ENCODE measurements at places on chromosomes 11 and 22.

GRCh38 chr11:44727114-44727372 is 281 bp downstream of the TSPAN18 start:
- DNase-seq = peak; percentile 65

DNA sequence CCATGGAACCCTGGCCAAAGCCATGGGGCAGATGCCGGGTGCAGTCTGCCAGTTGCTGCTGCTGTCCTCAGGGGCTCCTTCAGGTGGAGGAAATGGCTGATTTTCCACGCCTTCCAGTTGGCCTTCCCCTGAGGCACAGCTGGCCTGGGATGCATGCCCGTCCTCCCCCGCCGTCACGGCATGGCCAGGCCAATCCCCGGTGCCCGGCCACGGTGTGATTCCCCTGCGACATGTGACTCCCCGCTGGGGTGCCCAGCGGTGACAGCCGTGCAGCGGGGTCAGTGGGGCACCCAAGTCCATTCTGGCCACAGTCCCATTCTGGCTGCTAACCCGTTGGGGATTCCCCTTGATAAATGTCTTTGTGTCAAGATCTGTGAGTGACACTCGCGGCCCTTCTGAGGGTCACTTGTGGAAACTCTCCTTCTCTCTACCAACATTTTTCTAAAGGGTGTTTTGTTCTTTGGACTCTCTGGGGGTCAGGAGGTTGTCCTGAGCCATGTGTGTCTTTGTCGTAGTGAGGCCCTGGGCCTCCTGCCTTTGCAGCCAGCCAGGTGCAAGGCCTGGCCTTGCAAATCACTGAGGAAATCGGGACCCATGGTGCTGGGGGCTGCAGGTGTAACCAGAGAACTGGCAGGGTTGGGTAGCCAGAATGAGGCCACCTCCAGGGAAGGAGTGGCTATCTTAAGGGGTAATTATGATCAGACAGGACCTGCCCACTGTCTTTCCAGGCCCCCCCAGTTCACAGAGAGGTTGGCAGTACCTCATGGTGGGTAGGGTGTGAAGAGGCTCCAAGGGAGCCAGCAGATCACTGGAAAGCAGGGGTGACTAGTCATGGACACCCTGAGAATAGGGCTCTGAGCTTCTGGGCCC is 37.1 kb downstream of the KCNQ1OT1 start:
- DNase-seq = no peak

DNA sequence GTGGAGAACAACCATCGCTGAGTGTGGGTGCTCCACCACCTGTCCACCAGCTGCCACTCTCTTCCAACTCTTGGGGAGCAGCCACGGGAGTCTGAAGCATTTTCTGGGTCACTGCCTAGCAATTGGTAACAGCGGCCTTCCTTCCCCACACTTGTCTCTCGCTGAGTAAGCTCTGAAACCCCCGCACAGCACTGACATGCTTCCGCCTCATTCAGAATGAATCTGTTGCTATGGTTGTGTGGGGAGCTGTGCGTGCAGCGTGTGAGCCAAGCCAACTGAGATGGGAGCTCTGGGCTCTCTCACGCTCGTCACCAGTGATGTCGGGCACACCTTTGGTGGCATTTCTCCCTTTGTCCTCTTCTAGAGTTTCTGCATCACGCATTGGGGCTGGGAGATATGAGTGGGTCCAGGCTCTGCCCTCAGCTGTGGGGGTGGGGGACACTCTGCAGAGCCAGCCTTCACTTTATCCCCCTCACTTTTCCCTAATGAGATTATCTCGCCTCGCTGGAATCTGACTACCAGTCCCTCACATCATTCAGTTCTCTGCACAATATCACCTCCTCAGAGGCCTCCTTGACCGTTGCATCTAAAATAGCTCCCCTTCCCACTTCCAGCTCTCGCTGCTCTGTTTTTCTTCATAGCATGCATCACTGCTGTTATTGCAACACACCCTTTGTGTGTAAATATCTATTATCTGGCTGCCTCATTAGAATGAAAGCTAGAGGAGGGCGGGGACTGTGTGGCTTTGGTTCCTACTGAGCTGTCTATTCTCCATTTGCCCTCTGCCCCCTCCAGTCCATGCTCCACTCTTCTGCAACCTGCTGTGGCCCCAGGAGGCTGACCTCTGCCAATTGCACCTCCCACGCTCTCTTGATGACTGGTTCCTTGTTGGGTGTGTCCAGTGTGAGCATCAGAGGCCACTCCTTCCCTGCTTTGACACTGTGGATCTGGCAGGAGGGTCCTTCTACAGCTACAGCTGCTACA is 569.9 kb upstream of the CADM1 start:
- peak; percentile 67 for DNase-seq

DNA sequence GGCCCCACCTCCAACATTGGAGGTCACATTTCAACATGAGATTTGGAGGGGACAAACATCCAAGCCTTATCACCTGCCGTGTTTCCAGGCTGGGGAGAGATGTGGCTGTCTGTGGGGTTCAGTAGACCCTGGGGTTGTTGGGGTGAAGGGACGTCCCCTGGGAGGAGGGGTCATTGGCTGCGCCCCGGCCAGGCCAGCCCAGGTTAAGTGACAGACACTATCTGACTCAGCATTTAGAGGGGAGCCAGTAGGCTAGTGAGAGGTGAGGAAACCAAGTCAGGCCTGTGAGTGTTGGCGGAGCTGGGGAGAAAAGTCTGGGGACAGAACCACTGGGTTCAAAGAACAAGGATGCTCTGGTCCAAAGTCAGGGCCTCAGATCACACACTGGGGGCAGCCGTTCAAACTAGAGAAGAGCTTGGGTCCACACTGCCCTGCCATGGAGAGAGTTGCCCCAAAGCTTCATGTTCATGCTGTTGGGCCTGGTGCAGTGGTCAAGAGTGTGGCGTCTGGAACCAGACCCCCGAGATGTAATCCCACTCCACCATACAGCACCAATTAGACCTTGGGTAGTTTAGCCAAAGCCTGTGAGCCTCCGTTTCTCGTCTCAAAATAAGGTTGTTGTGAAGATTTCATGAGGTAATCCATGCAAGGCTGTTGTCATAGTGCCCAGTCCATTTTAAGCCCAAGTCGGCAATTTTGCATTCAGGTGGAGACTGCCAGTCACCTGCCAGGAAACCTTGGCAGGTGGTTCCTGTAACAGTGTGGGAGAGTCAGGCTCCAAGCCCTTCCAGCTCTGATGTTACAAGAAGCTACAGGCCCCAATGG is 1289.6 kb downstream of the TBC1D22A start:
- DNase-seq = no peak

GRCh38 chr11:12581416-12581815 is 92.8 kb upstream of the TEAD1 start:
- DNase-seq = no peak

DNA sequence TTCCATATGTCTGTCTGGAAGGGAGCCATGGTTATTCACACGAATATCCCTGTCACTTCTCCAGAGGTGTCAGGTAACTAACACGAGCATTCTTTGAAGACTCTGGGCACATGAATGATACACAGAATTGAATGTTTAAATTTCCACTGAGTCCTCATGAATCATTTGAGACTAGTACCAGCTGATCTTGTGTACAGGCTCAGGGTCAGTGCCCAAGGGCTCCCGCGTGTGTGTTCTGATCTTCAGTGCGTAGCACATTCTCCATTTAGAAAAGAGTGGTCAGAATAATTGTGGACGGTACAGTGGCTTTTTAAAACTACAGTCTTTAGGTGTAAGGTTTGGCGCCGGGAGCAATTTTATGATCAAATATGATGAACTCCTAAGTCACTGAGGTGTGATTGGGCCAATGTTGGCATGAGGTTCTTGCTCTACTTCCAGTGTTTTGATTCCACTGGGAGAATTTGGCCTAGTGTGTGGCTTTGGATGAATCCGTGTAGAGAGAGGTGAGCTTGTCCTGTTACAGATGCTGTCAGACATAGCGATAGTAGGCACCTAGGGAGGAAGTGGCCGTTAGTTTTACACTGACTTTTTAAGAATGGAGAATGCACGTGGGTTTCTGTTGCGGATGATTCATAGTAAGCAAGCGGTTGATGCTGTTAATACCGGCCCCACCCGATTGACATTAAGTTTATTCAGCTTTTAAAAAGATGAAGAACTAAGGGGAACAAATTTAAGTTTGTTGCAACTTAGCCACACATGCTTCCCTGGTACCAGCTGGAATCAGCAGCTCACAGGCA is 22.2 kb downstream of the NUP50 start:
- DNase-seq = no peak

GRCh38 chr11:126197277-126197939 is 14.0 kb downstream of the RPUSD4 start:
- no peak for DNase-seq

DNA sequence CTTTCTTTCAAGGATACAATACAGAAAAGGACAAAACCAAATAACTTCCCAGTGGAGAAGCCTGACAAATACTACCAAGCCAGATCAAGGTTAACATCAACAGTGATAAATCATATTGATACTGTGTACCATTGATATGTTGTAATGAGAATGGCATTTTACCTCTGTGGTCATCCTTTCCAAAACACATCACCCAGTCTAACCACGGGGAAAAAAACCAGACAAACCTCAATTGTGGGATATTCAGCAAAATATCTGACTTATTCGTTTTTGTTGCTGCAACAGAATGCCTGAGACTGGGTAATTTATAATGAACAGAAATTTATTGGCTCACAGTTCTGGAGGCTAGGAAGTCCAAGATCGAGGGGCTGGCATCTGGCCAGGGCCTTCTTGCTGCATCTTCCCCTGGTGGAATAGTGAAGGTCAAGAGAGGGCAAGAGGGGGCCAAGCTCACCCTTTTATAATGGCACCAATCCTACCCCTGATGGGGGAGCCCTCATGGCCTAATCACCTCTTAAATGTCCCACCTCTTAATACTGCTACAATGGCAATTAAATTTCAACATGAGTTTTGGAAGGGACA is 66.1 kb downstream of the FAM76B start:
- no peak for DNase-seq

- DNase-seq = no peak
These were observed 1422.9 kb downstream of the TBC1D22A start for GRCh38 chr22:48185071-48186055.

DNA sequence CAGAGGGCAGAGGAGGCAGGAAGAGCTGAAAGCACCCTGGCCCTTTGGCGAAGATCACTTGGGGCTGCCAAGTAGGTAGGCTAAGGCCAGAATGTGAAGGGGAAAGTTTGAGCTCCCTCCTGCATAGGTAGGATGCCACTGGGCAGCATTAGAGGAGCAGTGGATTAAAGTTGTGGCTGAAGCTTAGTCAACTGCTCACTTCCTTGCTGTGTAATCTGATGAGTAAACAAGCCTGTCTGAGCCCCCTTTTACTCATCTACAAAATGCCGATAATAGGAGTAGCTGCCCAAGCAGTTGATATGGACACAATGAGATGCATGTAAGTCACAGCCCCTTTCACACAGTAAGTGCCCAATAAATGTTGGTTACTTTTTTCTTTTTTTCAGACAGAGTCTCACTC is 216.4 kb downstream of the MN1 start:
- DNase-seq = no peak

DNA sequence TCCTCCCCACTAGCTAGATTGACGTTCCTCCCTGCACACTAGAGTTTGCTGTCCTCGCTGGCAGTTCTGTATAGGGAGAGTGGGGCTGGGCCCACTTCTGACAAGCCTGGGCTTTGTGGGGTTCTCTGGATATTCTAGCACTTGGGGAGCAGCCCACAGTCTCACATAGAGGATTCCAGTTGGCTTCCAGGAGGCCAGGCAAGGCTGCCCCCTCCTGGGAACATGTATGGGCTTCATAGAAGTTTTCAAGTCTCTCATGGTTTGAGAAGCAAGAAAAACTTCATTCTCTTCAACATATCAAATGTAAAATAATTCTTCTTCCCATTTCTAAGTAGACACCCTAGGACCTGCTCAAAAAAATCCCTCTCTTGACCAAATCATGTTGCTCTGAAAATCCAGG is 87.5 kb downstream of the NAV2 start:
- DNase-seq = no peak

DNA sequence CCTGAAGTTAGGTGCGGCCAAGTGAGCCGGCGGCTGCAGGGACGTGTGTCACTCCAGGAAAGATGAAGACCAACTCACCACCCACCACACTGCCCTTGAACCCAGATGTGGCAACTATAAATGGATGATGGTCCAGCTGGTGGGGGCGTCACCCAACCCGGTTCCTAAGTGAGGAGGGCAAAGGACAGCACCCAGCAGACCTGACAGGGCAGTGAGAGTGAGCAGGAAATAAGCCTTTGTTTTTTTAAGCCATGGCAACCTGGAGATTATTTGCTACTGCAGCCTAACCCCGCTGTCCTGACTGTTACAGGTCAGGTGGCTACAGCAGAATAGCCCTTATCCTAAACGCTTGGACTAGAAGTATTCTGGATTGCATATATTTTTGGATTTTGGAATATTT is 228.9 kb downstream of the CTTN start:
- DNase-seq = no peak

DNA sequence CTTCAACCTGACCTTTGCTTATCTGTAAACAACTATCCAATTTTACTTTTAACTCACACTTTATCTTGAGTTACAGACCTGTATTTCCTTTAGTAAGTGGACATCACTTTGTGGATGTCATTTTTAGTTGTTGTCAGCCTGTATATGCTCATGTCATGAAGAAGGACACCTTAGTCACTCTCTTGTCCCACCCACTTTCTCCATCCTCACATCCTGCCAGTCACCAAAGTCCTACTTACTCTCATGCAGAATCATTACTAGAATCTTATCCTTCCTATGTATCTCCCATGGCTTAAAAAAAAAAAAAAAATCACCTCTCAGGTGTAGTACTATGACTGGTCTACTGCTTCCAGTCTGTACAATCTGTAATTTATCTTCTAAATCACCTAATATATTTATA is 43.3 kb downstream of the SESN3 start:
- no peak for DNase-seq

DNA sequence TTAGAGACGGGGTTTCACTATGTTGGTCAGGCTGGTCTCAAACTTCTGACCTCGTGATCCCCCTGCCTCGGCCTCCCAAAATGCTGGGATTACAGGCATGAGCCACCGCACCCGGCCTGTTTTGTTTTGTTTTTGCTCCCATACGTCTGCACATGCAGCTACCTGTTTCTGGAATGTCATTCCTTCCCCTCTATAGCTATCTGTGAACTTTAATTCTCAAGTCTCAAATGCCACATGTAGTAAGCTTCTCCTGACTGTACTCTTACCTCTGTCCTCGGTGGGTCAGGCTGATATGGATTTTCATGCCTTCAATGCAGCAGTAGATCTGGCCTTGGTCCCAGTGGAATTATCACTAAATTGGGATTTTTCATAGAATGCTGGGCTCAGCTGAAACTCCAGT is 12.4 kb upstream of the SWAP70 start:
- DNase-seq = no peak

- DNase-seq = no peak
These were observed 218.7 kb downstream of the INSC start for GRCh38 chr11:15333407-15333806.

GRCh38 chr11:22194306-22194705 is 1.4 kb downstream of the ANO5 start:
- no peak for DNase-seq

Measured in GM13977 (cell line).